ENCODE measurements at places on chromosomes 5 and 9. TPM values are rescaled to one million over a fixed set of nuclear protein-coding genes. Genes with fewer than 3 reads are reported as not detected.

Gene SOHLH1
- total RNA-seq = not detected

Gene NPDC1
- total RNA-seq = 23.1 TPM

Gene AIF1L
- total RNA-seq = 24.9 TPM

Gene CCNI2
- 1.8 TPM for total RNA-seq

Gene KCTD16
- 51.0 TPM for total RNA-seq

Measured in diencephalon (tissue), 1 donor.